Activated CD8-positive, alpha-beta memory T cell treated with anti-CD3 and anti-CD28 coated beads for 4 hours (primary cell): ENCODE measurements at places on chromosomes 1 and 21.

GRCh38 chr1:99731384-99731783 is 35.1 kb downstream of the FRRS1 start:
- DNase-seq: no peak

- DNase-seq: no peak
These were observed 63.7 kb downstream of the ACOT7 start for GRCh38 chr1:6329851-6330250.

- no peak for DNase-seq
These were observed 339.8 kb downstream of the OMA1 start for GRCh38 chr1:58206749-58207148.

DNA sequence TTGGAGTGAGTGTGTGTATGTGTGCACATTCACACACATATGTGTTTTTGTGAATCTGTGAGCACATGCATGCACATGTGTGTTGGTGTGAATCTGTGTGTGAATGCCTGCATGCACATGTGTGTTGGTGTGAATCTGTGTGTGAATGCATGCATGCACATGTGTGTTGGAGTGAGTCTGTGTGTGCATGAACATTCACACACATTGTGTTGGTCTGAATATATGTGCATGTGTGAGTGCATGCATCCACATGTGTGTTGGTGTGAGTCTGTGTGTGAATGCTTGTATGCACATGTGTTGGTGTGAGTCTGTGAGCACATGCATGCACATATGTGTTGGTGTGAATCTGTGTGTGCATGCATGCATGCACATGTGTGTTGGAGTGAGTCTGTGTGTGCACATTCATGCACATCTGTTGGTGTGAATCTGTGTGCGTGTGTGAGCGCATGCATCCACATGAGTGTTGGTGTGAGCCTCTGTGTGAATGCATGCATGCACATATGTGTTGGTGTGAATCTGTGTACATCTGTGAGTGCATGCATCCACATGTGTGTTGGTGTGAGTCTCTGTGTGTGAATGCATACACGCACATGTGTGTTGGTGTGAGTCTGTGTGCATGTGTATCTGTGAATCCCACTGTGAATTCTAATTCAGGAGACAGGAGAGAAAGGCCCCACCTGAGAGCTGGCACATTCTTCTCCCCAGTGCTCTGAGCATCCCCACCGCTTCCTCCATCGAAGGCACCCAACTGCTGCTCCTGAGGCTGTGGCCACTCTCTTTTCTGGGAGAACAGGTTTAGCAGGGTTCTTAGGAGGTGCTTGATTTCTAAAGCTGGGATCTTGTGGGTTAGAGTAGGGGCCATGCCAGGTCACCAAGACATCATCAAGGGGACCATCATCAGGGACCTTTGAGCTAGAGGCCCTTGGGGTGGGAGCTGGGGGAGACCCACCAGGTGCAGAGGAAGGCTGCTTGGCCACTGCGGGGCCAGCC is 117.5 kb upstream of the ARHGEF16 start:
- DNase-seq: no peak

- DNase-seq: no peak
These were observed 47.7 kb upstream of the USP24 start for GRCh38 chr1:55262822-55263221.

DNA sequence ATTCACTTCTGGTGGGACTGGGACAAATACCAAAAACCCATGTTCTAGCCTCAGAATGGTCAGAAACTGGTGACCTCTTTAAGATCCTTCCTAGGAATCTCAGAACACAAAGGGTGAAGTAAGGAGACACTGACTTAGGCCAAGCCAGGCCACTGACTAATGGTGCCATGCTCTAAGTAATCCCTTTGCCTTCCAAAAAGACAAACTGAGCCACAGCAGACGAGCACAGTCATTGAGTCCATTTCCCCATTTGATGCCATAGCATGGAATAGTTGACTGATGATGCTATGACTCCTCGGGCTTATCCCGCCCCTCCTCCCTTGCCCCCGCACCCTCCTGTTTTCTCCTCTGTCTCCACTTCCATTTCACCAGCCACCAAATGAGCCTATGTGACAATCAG is 145.8 kb upstream of the ZNF648 start:
- no peak for DNase-seq

DNA sequence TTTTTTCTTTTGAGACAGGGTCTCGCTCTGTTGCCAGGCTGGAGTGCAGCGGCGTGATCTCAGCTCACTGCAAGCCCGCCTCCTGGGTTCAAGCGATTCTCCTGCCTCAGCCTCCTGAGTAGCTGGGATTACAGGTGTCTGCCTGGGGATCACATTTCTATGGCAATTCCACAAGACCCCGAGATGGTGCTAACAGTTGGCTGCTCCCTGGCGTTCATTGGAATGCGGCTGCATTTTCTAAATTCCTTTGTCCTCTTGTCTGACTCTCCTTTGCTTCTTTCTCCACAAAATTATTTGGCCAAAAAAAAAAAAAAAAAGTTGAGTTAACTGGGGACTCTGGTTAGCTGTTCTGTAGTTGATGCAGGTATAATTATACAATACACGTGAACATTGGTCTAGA is 176.4 kb downstream of the ETS2 start:
- DNase-seq: no peak

- no peak for DNase-seq
These were observed 27.3 kb downstream of the LY9 start for GRCh38 chr1:160823296-160823695.

DNA sequence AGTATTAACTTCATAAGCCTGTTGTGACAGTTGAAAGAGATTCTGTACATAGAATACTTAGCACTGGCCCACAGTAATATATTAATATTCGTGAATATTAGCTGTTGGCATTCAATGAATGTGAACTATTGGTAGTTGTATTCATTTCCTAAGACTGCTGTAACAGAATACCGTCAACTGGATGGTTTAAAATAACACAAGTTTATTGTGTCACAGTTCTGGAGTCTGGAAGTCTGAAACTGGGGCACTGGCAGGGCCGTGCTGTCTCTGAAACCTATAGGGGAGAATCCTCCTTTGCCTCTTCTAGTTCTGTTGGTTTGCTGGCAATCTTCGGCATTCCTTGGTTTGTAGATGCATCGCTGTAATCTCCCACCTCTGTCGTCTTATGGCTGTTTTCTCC is 47.5 kb downstream of the OLFML3 start:
- DNase-seq: no peak
